Left lung (tissue), 14 donors: ENCODE measurements at places on chromosomes 12 and 14. TPM values are rescaled to one million over a fixed set of nuclear protein-coding genes. Genes with fewer than 3 reads are reported as not detected.

IL26 gene
- polyA plus RNA-seq, result not detected

WSCD2 gene
- 0.44 TPM for polyA plus RNA-seq

CFAP251 gene
- polyA plus RNA-seq, result 13.3 TPM

C14orf93 gene
- polyA plus RNA-seq, result 22.0 TPM

GNS gene
- 106 TPM for polyA plus RNA-seq

GPX2 gene
- 1.0 TPM for polyA plus RNA-seq

DNA sequence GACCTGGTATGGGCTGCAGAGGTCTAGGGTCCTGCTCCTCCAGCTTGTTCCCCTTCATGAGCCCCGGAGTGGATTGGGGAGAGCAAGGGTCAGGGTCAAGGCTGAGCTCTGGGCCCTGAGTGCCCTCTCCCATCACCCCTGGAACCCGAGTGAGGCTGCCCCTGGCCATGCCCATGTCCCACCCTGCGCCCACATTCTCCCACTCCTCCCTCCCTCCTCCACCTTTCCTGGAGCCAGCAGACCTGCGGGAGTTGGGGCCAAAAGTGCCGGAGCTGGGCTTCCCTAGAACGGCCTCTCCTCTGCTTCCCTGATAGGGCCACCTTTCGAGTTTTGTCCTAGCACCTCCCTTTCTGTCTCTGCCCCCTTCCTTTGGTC lies 590 bp downstream of the SCNN1A start:
- no peak for DNase-seq

GRCh38 chr12:114221136-114221833 lies 184.7 kb downstream of the TBX5 start:
- peak; percentile 18 for DNase-seq

- no peak for DNase-seq
Observed at GRCh38 chr14:66254038-66254437, 232.1 kb upstream of the CCDC196 start.

DNA sequence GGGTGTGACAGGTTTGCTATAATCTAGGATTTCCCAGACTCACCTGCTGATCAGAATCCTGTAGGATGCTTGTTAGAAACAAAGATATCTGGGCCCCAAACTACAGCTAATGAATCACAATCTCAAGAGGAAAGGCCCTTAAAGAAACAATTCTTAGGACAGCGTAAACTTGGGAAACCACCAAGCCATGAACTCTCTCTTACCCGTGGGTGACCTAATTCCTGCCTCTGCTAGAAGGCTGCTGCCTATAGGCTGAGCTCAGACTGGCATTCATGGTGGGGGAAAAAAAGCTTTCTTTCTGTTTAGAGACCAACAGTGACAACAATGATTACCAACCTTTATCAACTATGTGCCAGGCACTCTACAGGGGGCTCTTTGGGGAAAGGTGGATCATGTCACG lies 213.9 kb upstream of the FKBP4 start:
- DNase-seq, result no peak

- no peak for DNase-seq
Observed at GRCh38 chr12:22979854-22980469, 355.0 kb downstream of the ETNK1 start.

DNA sequence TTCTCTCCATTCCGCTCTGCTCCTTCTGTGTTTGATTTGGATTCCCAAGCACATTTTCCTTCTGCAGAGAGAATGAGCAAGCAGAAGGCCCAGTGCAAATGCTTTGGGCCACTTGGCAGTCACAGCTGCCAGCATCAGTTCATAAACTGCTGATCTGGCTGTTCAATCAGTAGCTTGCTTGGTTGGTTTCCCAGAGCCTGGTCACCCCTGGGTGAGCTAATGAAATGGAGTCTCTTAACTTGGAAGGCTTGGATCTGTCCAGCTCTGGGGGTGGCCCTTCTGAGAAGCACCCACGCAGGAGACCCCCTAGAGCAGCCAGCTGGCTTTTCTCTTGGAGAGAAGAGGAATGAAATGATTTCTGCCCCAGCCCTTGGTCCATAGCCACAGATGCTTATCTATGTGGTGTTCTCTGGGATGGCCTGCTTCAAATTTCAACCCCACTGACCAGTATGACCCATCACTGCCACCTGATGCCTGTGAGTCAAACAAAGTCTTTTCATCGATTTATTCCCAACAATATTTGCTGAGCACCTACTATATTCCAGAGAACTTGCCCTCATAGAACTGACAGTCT lies 30.3 kb downstream of the FAIM2 start:
- DNase-seq, result peak; percentile 61

DNA sequence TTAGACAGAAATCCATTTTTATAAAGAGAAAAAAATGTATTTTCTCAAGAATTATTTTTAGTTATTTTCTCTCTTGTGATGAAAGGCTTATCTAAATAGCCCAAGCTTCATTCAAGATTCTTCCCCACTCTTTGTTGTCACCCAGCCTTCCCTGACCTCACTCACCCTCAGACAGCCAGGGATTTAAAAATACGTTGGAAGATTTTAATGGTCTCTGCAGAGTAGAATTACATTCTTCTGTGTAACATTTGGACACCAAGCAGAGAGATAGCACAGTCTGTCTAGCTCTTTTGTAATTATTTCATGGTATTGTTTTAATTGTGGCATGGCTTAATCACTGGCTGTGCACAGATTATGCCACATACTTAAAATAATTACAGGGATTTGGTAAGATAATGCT lies 130.3 kb downstream of the IGF1 start:
- no peak for DNase-seq

- no peak for DNase-seq
Observed at GRCh38 chr12:119685375-119685774, 17.4 kb downstream of the PRKAB1 start.

DNA sequence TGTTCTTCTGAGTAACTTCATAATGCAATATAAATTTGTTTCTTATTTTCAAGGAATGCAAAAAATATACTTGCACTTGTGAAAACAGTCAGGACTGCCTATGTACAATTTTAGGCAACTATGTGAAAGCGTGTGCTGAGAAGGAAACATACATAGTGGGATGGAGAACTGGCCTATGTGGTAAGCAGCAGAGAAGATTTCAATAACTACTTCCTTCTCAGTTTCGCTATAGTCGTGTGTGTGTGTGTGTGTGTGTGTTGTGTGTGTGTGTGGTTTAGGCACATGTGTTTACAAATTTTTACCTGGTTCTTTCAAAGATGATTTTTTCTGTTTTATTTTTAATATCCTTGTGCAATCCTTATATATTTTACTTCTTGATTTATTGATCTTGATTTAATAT lies 211.8 kb downstream of the LRRK2 start:
- no peak for DNase-seq

GRCh38 chr12:115388139-115388538 lies 704.2 kb upstream of the TBX3 start:
- DNase-seq, result no peak

GRCh38 chr12:48815126-48816110 lies 2.9 kb upstream of the CACNB3 start:
- peak; percentile 89 for DNase-seq

DNA sequence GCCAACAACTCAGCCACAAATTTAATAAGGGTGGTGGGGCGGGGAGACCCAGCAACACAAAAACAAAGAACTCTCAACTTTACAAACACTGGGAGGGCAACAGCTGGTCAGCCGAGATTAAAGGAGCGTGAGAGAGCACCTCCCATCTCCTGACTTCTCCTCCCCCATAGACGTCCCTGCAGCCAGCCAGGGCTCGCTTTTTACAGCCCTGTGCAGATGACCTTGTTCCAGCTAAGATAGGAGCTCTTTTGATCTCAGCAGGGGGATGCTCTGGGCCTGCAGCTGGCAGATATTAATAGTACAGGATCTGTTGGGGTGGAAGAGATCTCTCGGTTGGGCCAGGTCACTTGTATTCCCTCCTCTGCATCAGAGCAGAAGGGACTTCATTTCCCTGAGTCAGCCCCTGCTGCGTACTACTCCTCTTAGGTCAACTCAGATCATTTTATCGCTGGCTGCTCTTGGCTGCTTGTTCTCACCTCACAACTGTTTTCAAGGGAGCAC lies 475.8 kb downstream of the RAD51B start:
- DNase-seq, result no peak

DNA sequence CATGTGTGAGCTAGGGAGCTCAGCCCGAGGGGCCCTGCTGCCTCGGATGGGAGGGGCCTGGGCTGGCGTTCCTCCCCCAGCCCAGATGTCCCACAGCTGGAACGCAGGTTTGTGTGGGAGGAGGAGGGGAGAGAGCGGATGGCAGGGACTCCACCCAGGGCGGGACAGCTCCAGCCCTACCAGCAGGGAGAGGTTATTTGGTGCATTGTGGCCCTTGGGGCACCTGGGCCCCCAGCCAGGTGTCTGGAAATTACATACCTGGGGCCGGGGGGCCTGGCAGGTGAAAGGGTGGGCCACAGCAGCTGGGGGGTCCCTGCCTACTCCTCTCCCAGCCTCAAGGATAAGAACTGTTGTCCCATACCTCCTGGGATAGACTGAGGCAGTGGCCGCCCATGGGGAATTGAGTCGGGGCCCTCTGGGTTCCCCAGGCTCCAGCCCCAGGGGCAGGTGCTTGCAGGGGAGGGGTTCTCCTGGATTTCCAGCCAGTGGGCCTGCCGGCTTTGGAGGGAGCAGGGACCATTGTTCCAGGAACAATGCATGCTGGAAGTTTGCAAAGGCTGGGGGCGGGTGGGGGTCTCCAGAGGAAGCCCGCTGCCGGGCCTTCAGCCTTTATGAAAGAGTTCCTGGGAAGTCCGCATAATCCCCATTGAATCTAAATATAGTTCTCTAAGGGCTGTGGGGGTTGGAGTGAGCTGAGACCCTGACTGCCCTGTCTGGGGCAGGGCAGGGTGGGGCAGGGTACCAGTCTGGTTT lies 1.2 kb downstream of the KIF26A start:
- DNase-seq, result no peak

- no peak for DNase-seq
Observed at GRCh38 chr12:111438481-111438880, 32.8 kb downstream of the SH2B3 start.

DNA sequence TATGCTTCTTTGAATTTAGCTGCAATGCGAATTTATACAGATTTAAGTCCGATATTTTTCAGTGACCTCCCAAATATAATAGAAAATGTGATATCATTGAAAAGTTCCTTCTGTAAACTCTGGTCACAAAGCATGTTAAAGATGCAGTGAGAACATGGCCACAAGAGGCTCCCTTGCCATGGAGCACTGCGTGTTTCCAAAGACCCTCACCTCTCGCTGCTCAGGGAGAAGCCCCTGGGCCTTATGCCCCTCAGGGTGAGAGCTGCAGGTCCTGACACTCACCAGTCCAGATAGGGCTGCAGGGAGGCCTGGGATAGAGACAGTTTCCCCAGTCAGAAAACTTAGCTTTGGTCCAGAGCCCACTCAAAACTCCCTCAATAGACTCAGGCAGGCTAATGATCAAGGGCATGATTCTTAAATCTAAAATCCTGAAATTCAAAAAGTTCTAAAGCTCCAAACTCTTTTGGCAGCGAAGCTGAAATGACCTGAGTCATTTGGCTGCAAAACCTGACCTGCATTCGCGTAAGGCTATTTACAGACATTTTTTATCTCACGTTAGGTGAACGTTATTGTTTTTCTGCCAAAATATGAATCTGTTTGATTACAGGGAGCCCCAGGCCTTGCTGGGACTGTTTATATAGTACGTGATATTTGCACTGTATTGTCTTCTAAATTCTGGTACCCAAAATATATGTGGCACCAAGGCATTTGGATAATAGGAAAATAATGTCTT lies 67.8 kb downstream of the CAPZA3 start:
- DNase-seq, result no peak

DNA sequence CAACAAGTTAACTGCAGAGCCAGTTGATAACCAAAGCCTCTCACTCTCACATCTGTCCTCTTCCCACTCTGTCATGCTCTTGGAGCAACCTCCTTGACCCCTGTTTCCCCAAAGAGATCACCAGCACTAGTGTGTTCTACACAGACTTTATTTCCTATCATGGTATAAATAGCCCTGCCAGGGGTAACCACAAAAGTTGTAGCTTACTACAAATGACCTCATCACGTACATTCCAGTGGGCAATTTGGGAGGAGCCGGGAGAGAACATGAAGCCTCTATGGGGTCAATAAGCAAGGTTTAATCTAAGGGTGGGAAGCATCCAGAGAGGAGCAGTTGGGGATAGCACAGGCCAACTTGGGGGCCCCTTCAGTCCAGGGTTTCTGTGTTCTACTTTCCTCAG lies 186.5 kb downstream of the KCNA5 start:
- DNase-seq, result no peak

DNA sequence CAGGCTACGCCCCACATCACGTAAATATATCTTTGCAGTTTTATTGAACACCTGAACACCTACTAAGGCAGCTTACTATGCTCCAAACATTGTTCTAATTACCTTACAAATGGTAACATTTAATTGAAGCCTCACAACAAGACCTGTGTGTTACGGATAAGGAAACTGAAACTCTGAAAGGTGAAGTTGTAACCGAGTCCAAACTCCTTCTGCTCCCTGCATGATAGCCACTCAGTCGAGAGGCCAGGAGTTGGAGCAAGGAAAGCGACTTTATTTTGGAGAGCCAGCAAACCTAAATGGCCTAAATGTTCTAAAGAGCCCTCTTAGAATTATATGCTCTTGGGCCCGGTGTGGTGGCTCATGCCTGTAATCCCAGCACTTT lies 12.6 kb upstream of the TRPV4 start:
- DNase-seq, result no peak

DNA sequence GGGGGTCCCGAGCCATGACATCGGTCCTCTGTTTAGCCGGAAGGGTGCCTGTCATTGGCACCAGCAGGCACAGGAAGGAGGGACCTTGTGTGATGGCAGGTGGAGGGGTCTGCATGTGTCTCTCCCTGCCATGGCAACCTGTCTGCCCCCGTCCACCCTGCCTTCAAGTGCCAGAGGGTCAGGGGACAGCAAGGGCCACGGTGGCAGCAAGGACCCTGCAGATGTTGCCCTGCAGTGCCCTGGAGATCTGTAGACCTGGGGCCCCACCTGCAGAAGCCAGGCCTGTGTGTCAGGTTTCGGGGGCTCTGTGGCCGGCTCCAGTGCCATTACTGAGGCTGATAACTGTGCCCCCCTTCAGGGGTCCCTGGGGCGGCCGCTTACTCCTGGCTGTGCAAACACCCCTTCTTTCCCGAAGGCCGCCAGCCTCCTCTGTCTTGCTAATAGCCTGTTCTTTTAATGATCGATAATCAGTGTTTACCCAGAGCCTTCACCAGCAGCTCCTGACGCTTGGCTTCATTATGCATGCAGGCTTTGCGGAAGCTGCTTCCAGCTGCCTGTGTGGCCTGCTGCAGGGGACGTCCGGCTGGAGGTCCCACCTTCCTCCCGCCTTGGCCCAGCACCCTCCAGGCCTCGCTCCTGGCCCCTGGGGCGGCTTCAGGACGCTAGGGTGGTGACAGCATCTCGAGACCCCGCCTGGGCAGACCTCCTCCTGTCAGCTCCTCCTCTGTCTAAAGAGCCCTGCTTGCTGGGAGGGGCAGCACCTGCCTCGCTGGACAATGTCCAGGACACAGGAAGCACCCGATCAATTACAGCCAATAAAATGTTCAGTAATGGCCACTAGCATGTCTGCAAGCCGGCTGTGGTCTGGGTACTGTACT lies 153.0 kb downstream of the KIF26A start:
- DNase-seq, result no peak
